Progenitor cell of endocrine pancreas (in vitro differentiated cells): ENCODE measurements at places on chromosomes 13 and 19.

- H3K27ac ChIP-seq: no peak overlapping the region
- no peak overlapping the region for H3K4me3 ChIP-seq
- peaks cover 48% of the 10 kb centered on the region for H3K27me3 ChIP-seq
- H3K36me3 ChIP-seq: no peaks in the 10 kb centered on the region
- no peaks in the 10 kb centered on the region for H3K4me1 ChIP-seq
These were observed 176.0 kb downstream of the OLFM4 start for GRCh38 chr13:53204598-53204997.

GRCh38 chr13:102556806-102557205 lies 40.0 kb upstream of the TPP2 start:
- H3K4me1 ChIP-seq: no peaks in the 10 kb centered on the region
- H3K27me3 ChIP-seq: peaks cover 6% of the 10 kb centered on the region
- no peak overlapping the region for H3K4me3 ChIP-seq
- no peak overlapping the region for H3K27ac ChIP-seq
- H3K36me3 ChIP-seq: no peaks in the 10 kb centered on the region
- DNase-seq: no peak

GRCh38 chr19:55131421-55131820 lies 14.0 kb upstream of the PPP1R12C start:
- no peak overlapping the region for H3K27ac ChIP-seq
- peaks cover 37% of the 10 kb centered on the region for H3K27me3 ChIP-seq
- no peaks in the 10 kb centered on the region for H3K36me3 ChIP-seq
- no peak for DNase-seq
- H3K4me1 ChIP-seq: no peaks in the 10 kb centered on the region

DNA sequence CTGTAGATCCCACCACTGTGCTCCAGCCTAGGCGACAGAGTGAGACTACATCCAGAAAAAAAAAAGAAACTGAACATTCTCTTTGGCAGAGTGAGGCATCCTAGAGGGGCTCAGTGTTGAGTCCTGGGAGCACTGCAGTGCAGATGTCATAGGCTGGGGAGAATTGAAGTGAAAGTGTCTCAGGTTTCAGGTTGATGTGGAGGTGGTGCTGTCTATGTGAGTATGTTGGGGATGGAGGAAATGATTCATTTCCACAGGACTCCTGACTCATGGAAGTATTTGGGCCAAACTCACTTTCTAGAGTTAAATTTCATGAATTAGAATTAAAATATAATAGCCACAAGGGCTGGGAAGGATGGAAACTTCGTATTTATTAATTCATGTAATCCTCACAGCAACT lies 134.4 kb upstream of the TSC22D1 start:
- no peaks in the 10 kb centered on the region for H3K27me3 ChIP-seq
- peaks cover 2% of the 10 kb centered on the region for H3K36me3 ChIP-seq
- H3K4me3 ChIP-seq: no peak overlapping the region
- H3K27ac ChIP-seq: no peak overlapping the region
- DNase-seq: no peak

DNA sequence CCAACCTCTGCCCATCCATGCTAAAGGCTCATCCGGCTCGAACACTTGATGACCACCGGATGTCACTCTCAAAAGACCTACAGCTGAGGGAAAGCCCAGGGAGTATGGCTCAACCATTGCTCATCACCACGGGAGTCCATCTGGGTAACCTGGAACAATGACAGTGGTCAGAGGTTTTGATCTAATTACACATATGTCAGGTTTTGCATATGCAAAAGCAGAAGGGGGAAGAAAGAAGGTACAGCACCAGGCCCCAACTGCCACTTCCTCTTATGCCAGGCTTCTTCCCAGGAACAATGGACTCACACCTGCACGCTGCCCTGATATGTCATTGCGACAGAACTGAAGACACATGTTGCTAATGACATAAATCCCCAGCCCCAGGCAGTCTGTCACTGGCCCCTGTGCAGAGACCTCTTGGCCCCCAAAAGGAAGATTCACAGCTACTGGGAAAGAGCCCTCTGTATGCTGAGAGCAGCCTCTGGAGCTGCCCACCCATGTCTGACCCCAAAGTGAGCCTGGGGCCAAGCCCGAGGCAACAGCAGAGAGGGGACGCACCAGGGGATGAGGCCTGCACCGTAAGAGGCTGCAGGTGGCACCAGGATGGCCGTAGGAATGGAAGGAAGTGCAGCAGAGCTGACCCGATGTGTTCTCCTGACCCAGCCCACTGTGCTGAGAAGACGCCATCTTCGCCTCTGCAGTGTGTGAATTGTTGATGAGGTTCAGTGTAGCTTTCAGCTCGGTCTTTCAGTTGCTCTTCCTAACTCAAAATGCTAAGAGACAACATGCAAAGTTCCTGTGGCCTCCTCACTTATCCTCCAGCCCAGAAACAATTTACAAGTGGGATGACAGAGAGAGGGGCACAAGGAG lies 26.3 kb downstream of the EPS15L1 start:
- H3K4me3 ChIP-seq: no peak overlapping the region
- H3K36me3 ChIP-seq: peaks cover 7% of the 10 kb centered on the region
- H3K27ac ChIP-seq: no peak overlapping the region
- peaks cover 29% of the 10 kb centered on the region for H3K4me1 ChIP-seq
- no peak for DNase-seq
